HCT116 (cell line): ENCODE measurements at places on chromosomes 1 and 21.

DNA sequence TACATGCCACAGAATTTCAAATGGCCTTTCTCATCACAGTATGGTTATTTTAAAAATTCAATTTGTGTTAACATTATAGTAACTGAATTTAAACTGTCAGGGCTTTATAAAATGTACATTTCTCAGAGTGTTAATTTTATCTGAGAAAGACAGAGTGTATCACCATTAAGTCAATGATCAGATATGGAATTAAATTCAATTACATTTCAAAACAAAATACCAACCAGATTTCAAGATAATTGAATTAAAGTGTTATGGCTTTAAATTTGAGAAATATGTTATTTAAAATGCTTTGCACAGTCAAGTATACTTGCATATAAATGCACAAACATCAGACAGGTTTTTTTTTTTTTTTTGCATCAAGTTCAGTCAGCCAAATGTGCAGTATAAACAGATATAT lies 1574.4 kb downstream of the BRINP3 start:
- no peaks in the 10 kb centered on the region for H3K36me3 ChIP-seq
- no peak overlapping the region for H3K27ac ChIP-seq
- no peaks in the 10 kb centered on the region for H3K27me3 ChIP-seq
- H3K4me1 ChIP-seq = peaks cover 6% of the 10 kb centered on the region
- no peak overlapping the region for H3K4me3 ChIP-seq
- no peak for DNase-seq

GRCh38 chr1:10899490-10900250 lies 103.2 kb upstream of the CASZ1 start:
- DNase-seq = no peak
- no peaks in the 10 kb centered on the region for H3K27me3 ChIP-seq
- no peak overlapping the region for H3K27ac ChIP-seq

DNA sequence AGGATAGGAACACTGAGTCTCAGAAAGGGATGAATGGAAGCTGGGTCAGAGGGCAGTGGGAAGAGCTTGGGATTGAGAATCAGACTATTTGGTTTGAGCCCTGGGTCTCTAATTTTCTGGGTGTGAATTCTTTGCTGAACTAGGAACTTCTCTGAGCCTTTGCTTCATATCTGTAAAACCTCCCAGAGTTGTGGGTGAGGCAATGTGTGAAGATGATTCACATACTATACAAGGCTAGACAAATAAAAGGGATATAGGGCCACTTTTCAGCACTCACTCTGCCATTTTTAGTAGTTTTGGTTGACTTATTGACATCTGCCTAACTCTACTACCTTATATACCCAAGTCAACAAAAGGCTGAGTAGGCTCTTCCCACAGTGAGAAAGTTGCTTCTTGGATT lies 77.7 kb upstream of the JUN start:
- H3K27ac ChIP-seq = no peak overlapping the region
- H3K4me3 ChIP-seq = no peak overlapping the region
- H3K27me3 ChIP-seq = no peaks in the 10 kb centered on the region
- no peak for DNase-seq
- H3K4me1 ChIP-seq = no peaks in the 10 kb centered on the region
- no peaks in the 10 kb centered on the region for H3K36me3 ChIP-seq

DNA sequence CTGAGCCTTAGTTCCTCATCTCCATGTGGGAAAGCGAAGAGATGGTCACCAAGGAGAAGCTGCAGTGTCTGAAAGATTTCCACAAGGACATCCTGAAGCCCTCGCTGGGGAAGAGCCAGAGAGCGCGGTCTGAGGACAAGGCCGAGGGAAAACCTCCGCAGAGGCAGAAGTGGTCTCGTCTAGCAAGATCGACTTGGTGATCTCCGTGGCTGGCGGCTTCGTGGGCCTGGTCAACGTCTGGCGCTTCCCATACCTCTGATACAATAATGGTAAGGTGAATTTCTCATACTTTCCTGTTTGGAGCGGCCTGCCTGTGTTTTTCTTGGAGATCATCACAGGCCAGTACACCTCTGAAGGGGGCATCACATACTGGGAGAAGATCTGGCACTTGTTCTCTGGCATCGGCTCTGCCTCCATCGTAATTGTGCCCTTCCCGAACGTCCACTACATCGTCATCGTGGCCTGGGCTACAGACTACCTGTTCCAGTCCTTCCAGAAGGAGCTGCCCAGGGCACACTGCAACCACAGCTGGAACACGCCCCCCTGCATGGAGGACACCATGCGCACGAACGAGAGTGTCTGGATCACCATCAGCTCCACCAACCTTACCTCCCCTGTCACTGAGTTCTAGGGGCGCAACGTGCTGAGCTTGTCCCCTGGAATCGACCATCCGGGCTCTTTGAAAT lies 841.1 kb upstream of the TMPRSS15 start:
- no peak overlapping the region for H3K4me3 ChIP-seq
- H3K27ac ChIP-seq = no peak overlapping the region
- H3K27me3 ChIP-seq = no peaks in the 10 kb centered on the region
- DNase-seq = no peak
- no peaks in the 10 kb centered on the region for H3K36me3 ChIP-seq
- no peaks in the 10 kb centered on the region for H3K4me1 ChIP-seq

DNA sequence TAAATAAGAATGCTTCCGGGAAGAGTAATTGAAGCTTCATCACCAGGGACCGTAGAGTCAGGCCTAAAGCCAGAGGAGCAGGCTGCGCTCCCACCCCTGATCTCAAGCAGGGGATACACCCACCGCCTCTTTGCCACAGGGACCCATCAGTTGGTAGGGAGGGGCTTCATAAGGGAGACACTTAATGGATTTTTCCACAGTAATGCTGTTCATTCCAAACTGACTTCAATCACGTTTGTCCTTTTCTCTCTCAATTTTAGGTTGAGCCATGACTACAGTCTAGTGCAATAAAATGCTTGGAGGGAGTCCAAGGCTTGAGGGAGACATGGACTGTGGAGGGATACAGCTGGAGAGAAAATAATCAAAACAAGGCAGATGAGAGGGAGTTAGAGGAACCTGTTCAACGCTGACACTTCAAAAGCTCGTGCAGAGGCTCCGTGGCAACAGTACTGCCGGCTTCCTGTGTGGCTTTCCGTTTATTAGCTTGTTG lies 111.5 kb downstream of the SEC16B start:
- H3K27me3 ChIP-seq = peaks cover 5% of the 10 kb centered on the region; the same call in 1 of the 2 replicates
- H3K36me3 ChIP-seq = no peaks in the 10 kb centered on the region
- H3K27ac ChIP-seq = no peak overlapping the region

DNA sequence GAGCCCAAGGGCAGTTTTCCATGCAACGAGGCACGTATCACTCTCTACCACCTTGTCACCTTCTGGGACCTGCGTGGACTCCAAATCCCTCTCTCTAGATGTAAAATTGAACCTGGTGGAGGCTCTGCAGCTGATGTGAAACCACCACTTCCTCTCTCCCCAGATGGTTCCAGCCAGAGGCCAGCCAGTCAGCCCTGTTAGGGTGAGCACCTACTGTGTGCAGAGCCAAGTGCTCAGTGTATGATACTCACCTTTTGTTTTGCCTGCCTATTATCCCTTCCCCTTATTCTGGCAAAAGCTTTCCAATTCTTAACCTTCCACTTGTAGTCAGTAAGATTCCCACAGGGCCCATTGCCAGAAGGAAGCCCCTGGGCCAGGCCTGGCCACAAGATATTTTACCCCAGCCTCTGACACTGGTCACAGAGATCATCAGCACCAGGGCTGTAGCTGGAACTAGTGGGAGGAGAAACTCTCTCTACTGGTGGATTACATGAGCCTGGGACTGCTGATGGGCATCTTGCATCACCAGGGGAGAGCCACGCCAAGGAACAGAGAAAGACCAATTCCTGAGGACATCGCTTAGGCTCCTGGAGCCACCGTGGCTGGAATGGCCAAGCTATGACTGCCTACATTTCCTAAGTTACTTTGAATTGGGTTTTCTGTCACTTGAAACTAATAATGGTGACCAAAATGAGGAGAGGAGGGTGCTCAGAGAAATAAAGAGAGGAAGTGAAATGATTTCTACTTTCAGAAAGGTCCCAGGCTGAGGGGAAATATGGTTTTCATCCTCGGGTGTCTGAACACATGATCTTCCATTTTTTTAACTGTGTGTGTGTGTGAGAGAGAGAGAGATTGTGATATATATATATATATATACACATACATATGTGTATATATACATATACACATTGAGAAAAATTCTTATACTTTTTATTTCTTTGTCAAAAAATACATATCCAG lies 26.6 kb upstream of the RD3 start:
- no peaks in the 10 kb centered on the region for H3K27me3 ChIP-seq
- no peak overlapping the region for H3K27ac ChIP-seq
- no peak overlapping the region for H3K4me3 ChIP-seq
- DNase-seq = no peak
- H3K4me1 ChIP-seq = peaks cover 41% of the 10 kb centered on the region

DNA sequence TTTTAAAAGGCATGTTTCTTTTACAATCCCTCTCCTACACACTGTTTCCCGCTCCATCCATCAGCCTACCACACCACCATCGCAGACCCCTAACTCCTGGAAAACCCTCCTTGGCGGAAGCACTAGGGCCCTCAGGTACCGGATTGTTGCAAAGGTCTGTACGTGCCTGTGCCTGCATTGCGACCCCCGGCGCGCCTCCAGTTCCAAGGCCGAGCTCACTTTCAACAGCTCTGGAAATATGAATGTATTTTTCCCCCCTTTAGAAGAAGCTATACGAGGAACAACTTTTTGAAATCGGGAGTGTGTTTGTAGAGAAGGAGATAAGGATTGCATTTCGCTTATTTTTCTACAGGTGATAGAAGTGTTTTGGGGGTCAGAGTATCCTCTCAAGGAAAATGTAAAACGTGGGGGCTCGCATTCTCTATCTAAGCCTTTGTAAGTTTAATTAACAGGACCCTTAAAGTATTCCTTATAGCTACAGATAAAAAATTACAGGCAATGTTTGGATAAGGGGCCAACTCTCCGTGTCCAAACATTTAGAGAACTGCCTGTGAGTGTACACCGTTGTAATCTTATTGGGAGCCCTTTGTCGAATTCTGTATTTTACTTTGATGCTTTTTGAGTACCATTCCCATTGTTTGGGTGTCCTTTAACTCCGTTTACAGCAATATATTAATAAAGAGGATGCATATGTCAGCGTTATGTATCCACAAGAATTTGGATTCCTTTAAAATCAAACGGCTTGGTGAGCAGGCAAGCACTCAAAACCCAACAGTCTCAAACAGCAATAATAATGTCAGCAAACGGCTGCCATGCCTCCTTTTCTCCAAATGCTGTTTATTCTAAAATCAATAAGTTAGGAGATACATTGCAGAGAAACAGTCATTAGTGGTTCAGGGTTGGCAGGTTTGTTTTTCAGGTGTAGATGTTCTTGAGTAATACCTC lies 5.9 kb downstream of the PRRX1 start:
- no peaks in the 10 kb centered on the region for H3K4me1 ChIP-seq
- no peak for DNase-seq
- H3K27ac ChIP-seq = no peak overlapping the region
- no peaks in the 10 kb centered on the region for H3K36me3 ChIP-seq
- no peak overlapping the region for H3K4me3 ChIP-seq

- no peaks in the 10 kb centered on the region for H3K36me3 ChIP-seq
- no peaks in the 10 kb centered on the region for H3K27me3 ChIP-seq
- no peaks in the 10 kb centered on the region for H3K4me1 ChIP-seq
- H3K27ac ChIP-seq = no peak overlapping the region
- DNase-seq = no peak
These were observed 20.0 kb downstream of the ADARB1 start for GRCh38 chr21:45094412-45094811.
